Activated T-helper 2 cell treated with anti-CD3 and anti-CD28 coated beads, Interferon-gamma antibody, Interleukin-2, Interleukin-4, amounts not matched to agents 10 μg/mL and 5 μg/mL and 100 μg/mL, durations not matched to agents 14 hours and 24 hours and 36 hours (primary cell): ENCODE measurements at places on chromosomes 1 and 21.

DNA sequence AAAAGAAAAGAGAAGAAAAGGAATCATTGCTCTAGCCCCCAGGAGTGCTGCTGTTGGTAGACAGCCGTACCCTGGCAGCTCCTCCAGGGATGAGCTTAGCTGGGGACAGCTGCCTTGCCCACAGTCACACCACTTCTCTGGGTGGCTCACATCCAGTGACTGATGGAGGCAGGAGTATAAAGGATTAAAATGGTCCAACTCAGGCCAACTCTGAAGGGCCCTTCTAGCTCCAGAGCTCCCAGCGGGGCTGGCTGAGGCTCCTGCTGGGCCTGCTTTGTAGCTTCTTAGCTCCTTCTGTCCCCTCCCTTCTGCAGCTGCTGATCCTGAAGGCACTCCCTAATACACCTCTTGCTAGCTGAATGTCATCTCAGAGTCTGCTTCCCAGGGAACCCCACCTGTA, 4.4 kb downstream of the CITED4 start:
- no peak overlapping the region for H3K4me3 ChIP-seq
- H3K4me1 ChIP-seq, result peaks cover 6% of the 10 kb centered on the region
- no peak overlapping the region for H3K27ac ChIP-seq
- peaks cover 34% of the 10 kb centered on the region for H3K27me3 ChIP-seq
- H3K36me3 ChIP-seq, result no peaks in the 10 kb centered on the region

GRCh38 chr1:17434016-17434415, 5.5 kb downstream of the RCC2 start:
- H3K36me3 ChIP-seq, result peaks cover 70% of the 10 kb centered on the region
- H3K4me1 ChIP-seq, result peaks cover 18% of the 10 kb centered on the region
- no peak overlapping the region for H3K4me3 ChIP-seq
- no peaks in the 10 kb centered on the region for H3K27me3 ChIP-seq
- DNase-seq, result no peak
- no peak overlapping the region for H3K27ac ChIP-seq

DNA sequence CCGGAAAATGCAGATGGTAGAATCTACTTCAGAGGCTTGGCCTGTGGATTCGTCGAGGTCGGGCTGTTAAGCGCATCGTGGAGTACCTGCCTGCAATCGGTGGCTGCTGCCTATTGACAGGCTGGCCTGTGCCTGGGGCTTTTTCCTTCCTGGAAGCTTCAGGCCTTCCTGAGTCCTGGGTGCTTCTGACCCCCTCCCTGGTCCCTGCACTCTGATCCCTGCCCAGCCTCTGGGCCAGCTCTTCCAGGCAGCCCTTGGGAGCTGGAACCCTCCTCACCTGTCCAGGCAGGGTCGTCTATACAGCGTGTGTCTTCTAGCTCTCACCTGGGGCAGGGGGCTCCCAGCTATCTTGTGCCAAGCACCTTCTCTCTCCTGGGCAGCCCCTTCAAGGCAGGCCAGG, 40.0 kb upstream of the TNFRSF1B start:
- peaks cover 17% of the 10 kb centered on the region for H3K4me1 ChIP-seq
- peak overlapping the region; percentile 92 for H3K27ac ChIP-seq
- peaks cover 53% of the 10 kb centered on the region for H3K36me3 ChIP-seq
- H3K27me3 ChIP-seq, result no peaks in the 10 kb centered on the region
- H3K4me3 ChIP-seq, result no peak overlapping the region
- DNase-seq, result no peak

GRCh38 chr1:87478231-87478630, 149.6 kb downstream of the LMO4 start:
- no peak for DNase-seq
- H3K4me3 ChIP-seq, result no peak overlapping the region
- no peaks in the 10 kb centered on the region for H3K4me1 ChIP-seq
- peaks cover 2% of the 10 kb centered on the region for H3K27me3 ChIP-seq

DNA sequence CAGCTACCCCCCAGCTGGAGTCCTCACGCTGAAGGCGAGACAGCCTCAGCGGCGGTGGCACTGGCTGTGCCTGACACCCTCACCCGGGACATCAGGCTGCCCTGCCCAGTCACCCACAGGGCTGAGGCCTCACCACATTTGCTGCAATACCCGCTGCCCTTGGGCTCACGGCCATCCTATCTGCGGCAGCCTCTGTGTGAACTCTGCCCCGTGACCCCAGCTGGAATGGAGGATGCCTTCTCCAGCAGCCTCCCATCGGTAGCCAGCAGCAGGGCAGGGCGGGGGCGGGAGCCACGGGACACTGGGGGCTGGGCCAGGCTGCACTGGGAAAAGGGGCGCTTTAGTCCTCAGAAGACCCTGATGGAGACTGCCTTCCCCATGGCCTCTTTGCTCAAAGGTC, 112.4 kb upstream of the ZBTB40 start:
- no peak for DNase-seq
- no peaks in the 10 kb centered on the region for H3K4me1 ChIP-seq
- no peaks in the 10 kb centered on the region for H3K36me3 ChIP-seq
- no peak overlapping the region for H3K27ac ChIP-seq
- H3K4me3 ChIP-seq, result no peak overlapping the region

DNA sequence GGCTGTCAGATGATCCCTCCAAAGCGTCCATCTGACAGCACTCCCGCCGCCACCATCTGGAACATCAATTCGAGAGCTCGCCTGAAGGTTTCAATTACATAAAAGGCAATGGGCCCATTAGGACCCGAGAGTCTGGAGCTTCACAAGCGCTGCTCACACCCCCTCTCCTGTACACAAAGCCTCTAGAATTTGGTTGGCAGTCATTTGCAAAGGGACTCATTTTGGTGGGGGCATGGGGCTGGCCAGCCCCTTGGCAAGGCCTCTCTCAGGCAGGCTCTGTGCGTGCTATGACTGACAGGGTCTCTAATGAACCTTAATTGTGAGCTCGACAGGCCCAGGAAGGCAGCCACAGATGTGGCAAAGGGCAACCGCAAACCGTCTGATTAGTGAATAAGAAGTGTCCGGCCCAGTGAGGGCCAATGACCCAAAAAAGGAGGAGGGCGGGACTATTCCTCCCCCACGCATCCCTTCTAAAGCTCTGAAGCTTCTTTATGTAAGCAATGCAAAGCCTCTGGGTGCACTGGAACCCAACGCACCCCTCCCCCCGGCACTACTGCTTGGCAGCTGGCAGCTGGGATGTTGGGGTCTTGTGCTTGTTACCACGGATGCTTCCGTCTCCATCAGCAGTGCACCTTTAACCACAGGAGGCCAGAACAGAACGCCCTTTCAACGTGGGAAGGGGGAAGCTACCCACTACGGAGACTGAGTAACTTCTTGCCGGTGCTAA, 79.4 kb downstream of the CAPZB start:
- H3K4me3 ChIP-seq, result no peak overlapping the region
- H3K36me3 ChIP-seq, result peaks cover 17% of the 10 kb centered on the region
- H3K27me3 ChIP-seq, result no peaks in the 10 kb centered on the region
- no peak for DNase-seq
- H3K27ac ChIP-seq, result peak overlapping the region; percentile 22
